Stomach (tissue), 19 donors: ENCODE measurements at places on chromosomes 2 and 18. TPM values are rescaled to one million over a fixed set of nuclear protein-coding genes. Genes with fewer than 3 reads are reported as not detected.

GRCh38 chr2:23137166-23137565 lies 247.8 kb upstream of the KLHL29 start:
- no peak for DNase-seq

- no peak for DNase-seq
Observed at GRCh38 chr18:11249391-11249790, 100.0 kb upstream of the PIEZO2 start.

- peak; percentile 54 for DNase-seq
Observed at GRCh38 chr18:32289483-32290075, 99.7 kb downstream of the MEP1B start.

GRCh38 chr2:105590780-105591660 lies 153.7 kb upstream of the NCK2 start:
- DNase-seq: no peak

GRCh38 chr2:26325851-26326250 lies 20.1 kb upstream of the SELENOI start:
- no peak for DNase-seq

UGT1A5 gene
- total RNA-seq: not detected

SCG2 gene
- total RNA-seq: 10.5 TPM

- DNase-seq: no peak
Observed at GRCh38 chr2:12222554-12222953, 476.1 kb downstream of the LPIN1 start.

DNA sequence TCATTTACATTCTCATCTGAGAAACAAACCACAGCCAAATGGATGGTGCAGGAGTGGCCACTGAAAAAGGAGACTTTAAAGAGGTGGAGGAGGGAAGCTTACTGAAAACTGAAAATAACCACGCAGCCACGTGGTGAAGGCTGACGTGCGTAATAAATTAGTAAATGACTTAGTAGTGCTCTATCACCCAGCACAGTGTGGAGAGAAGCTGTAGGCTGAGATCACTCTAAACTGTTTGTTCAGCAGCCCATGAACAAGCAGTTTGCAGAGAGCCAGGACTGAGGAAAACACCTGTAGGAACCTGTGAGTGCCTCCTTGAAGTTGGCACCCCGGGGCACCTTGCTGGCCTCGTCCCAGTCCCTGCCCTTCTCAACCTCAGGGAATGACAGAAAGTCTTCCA lies 193.0 kb downstream of the TXNL1 start:
- DNase-seq: no peak

DNA sequence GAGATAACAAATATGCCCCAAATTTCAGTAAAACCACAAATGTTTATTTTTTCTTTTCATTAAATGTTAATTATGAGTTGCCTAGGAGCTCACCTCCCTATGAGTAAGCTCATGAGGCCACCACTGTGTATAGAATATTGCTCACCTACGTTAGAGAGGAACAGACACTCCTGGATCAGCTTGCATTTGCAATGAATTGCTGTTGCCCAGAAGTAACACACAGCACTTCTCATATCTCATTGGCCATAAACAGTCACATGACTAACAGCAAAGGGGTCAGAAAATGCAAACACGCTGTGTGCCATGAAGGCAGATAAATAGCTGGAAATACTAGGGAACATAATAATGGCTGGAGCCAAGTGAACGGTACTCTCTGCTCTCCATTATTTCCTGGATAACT lies 89.0 kb upstream of the GALNT5 start:
- no peak for DNase-seq

GRCh38 chr2:157194097-157194688 lies 63.3 kb upstream of the GALNT5 start:
- peak; percentile 81 for DNase-seq

DNA sequence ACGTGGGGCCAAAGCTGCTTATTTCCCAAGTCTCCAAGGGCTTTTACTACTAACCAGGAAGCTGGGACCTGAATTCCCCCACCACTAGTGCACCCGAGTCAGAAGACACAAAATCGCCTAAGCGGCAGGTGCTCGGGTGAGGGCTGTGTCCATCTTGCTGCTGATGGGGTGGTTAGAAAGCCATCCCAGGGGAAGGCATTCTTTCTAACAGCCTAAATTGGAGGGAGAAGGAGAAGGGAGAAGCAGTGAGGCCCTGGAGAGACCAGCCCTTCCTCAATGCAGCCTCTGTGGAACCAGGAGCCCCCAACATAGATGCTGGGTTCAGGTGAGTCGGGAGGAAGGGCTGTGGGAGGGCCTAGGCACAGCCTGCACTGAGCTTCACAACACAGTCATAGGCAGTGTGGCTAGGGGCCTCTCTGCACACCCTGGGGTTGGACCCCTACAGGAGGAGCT lies 1.9 kb upstream of the PROM2 start:
- DNase-seq: peak; percentile 3

- no peak for DNase-seq
Observed at GRCh38 chr18:48197819-48198218, 211.4 kb downstream of the ZBTB7C start.

DNA sequence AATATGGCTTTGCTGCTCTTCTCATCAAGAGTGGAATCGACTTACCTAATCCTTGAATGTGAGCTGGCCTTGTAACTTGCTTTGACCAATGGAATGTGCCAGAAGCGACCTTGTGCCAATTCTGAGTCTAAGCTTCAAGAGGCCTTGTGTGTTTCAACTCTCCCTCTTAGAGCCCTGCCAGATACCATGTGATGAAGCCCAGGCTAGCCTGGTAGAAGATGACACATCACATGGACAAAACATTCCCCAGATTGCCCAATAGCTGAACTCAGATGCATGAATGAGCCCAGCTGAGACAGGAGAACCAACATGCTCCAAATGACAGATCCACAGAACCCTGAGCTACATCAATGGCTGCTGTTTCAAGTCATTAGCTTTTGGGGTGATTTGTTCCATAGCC lies 4.2 kb upstream of the KLHL14 start:
- DNase-seq: no peak

GRCh38 chr2:22867973-22868372 lies 517.0 kb upstream of the KLHL29 start:
- no peak for DNase-seq
